ENCODE measurements at places on chromosomes 11 and 22. TPM values are rescaled to one million over a fixed set of nuclear protein-coding genes. Genes with fewer than 3 reads are reported as not detected.

DNA sequence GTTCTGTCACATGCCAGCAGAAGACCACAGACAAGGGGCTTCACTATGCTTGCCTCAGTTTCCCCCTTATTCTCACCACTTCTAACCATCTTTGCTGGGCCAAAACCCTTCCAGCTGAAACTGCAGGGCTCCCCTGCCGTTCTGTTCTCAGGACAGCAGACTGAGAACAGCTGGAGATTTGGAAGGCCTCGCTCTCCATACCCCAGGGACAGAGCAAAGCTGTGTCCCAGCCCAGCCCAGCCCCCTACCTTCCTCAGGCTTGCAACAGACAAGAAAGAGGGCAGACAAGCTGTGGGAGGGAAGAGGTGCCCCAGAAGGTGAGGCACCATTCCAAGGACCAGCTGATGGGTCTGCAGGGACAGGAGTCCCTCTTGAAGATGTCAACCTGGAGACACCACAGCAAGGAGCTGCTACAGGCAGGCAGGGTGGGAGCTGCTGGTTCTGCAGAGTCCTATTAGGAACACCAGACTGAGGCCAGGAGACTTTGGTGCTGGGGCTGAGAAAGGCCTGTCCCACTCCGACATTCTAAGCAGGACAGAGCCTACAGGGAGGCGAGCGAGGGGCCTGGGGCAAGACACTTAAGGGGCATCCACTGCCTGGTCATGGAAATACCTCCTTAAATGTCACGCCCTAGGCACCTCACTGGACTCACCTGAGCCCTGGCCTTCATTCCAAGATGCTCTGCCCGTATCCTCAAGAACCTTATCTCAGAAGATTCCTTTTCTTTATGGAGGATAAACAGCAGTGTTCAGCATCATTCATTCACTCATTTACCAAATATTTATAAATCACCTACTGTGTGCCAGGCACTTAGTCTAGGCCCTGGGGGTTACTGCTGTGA is 6.9 kb downstream of the SCN2B start:
- DNase-seq: no peak
- H3K27me3 ChIP-seq: peaks cover 66% of the 10 kb centered on the region
- H3K27ac ChIP-seq: no peak overlapping the region
- no peak overlapping the region for H3K4me3 ChIP-seq

- peaks cover 17% of the 10 kb centered on the region for H3K36me3 ChIP-seq
- peaks cover 3% of the 10 kb centered on the region for H3K4me1 ChIP-seq
- DNase-seq: no peak
- H3K27ac ChIP-seq: no peak overlapping the region
Measured at GRCh38 chr11:66189031-66189745, 79.3 kb upstream of the RAB1B start.

DNA sequence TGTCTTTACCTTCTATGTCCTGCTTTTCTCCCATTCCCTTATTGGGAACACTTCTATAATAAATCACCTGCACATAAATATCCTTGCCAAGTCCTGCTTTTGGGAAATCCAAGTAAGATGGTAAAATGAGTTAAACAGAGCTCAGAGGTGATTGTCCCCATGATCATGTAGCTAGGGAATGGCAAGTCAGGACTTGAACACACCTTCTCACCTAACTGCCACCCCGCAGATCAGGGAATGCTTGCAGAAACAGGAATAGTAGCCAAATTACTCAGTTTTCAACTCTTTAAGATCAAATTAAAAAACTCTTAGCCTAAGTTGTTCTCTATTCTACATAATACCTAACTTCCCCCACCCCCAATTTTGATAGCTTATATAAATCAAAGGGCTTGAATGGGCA is 16.0 kb downstream of the OOSP3 start:
- no peak for DNase-seq
- H3K27me3 ChIP-seq: no peaks in the 10 kb centered on the region
- H3K4me1 ChIP-seq: no peaks in the 10 kb centered on the region

GRCh38 chr22:17823226-17823625 is 49.0 kb upstream of the BID start:
- no peak overlapping the region for H3K4me3 ChIP-seq
- no peaks in the 10 kb centered on the region for H3K4me1 ChIP-seq
- peaks cover 3% of the 10 kb centered on the region for H3K36me3 ChIP-seq
- no peaks in the 10 kb centered on the region for H3K27me3 ChIP-seq
- DNase-seq: no peak

- H3K27ac ChIP-seq: no peak overlapping the region
- no peaks in the 10 kb centered on the region for H3K36me3 ChIP-seq
- no peaks in the 10 kb centered on the region for H3K4me1 ChIP-seq
- H3K4me3 ChIP-seq: no peak overlapping the region
- DNase-seq: no peak
Measured at GRCh38 chr11:44176546-44177213, 81.2 kb downstream of the EXT2 start.

The ZNF215 gene
- 12.9 TPM for total RNA-seq

All from endodermal cell (in vitro differentiated cells).